ENCODE measurements at places on chromosomes 1 and 21. TPM values are rescaled to one million over a fixed set of nuclear protein-coding genes. Genes with fewer than 3 reads are reported as not detected.

Gene GPR89A
- total RNA-seq = 18.5 TPM

Gene SPRR2A
- not detected for total RNA-seq

Gene S100A2
- 2.4 TPM for total RNA-seq

Gene PRAMEF8
- total RNA-seq = not detected

Gene NR5A2
- under 0.01 TPM for total RNA-seq

Gene F5
- total RNA-seq = under 0.01 TPM

Gene VWA5B1
- not detected for total RNA-seq

Gene MAGI3
- 11.0 TPM for total RNA-seq

Gene FCRL1
- total RNA-seq = not detected

Gene PADI3
- total RNA-seq = not detected

Gene SLAMF7
- not detected for total RNA-seq

Gene TSTD1
- total RNA-seq = 10.1 TPM

Gene SRGAP2B
- total RNA-seq = 41.1 TPM

Gene TMEM54
- 49.7 TPM for total RNA-seq

Gene CA6
- not detected for total RNA-seq

Gene REN
- not detected for total RNA-seq

All from smooth muscle cell of the pulmonary artery (primary cell).